ENCODE measurements at places on chromosomes 16 and 17.
A peak's percentile ranks its signal among the peaks of the same experiment; 100 is the strongest.

DNA sequence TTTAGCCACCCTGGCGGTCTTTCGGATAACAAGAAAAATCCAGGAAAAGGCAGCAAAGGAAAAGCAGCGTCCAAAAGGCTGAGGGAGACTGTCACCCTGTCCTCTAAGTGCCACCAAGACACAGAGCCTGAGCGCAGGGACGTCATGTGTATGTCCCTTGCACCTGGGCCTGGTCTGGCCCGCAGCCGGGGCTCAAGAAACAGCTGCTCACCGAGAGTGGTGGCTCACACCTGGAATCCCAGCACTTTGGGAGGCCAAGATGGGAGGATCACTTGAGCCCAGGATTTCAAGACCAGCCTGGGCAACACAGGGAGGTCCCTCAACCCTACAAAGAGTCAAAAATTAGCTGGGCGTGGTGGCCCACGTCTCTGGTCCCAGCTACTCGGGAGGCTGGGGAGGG lies 9.2 kb upstream of the MEAK7 start:
- DNase-seq, result no peak

DNA sequence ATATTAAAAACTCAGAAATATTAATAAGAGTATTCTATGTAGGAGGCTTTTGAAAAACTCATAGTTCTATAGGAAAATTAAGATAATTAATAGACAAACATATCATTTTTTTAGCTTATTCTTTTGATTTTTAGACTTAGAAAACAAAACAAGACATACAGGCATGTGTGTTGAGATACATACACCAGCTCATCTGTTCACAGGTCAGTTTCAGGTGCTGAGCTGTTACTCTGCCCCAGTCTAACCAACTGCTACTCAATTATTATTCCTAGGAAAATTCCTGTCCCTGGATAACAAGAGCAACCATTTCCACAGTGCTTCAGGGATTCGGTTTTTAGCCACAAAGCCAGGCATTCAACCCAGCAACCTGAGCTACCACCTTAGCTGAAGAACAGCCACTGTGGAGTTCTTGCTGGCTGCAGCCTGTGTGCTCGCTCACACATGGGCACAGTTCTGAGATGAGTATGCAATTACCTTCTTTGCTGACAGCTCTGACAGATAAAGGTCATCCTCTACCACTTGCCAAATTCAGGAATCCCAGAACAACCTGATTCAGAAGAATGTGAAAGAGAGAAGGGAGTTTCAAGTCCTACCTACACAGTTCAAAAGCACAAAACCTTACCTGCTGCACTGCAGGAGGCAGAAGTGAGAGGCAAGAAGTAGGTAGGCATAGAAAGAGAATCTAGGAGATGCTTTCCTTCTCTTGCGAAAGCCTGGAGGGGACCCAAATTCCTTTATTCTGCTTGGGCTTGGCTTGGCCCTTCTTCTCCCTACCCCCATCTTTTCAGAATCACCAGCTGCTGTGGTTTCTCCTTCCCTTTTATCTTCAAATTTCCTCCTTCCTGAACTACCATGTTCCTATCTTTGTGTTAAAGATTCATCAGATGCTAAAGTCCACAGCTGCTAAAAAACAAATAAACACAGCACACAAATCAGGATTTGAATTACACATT lies 62.7 kb downstream of the TEX2 start:
- DNase-seq, result no peak

DNA sequence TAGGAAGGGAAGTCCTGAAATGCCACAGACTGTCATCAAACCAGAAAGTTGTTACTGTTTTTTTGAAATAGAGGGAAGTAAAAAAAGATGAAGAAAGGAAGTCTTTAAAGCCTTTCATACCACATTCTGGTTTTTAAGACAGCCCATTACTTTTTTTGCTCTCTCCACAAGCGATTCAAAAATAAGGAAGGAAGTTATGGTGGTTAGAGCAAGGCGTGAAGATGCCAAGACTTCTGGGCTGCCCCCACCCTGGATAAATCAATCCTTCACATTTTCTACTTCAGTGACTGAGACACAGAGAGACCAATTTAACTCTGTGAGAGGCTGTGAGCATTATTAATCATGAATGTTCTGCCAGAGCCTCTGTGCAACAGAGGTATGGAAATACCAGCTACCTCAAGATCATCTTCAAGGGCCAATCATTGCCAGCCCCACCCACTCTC lies 82.3 kb upstream of the BCAR1 start:
- no peak for DNase-seq

DNA sequence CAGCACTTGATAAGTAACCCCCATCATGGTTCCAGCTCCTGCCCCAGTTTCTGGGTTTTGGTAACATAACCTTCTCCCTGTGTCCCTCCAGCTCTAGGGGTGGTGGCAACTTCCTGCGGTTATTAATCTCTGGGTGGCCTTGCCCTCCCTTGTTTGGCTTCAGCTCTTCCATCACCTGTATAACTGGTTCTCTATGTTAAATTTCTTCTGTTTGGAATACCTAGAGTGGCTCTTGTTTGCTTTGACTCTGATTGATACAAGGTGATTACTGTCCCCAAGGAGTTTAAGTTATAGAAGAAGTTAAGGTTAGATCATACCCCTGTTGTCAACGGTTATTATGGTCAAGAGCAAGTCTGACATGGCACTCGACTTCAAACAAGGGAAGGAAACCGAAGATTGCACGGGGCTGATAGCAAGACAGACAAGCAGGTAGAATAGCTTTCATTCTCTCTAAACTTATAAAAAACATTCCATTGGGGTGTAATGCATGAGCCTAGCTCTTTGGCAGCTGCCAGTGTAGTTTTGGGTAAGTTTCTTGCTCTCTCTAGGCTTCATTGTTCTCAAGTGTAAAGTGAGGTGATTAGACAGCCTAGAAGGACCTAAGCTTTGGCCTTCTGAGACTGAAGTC lies 11.0 kb upstream of the CCR7 start:
- DNase-seq, result no peak

GRCh38 chr17:76497979-76498875 lies 3.0 kb downstream of the RHBDF2 start:
- DNase-seq, result peak; percentile 95

GRCh38 chr16:5605404-5605803 lies 507.8 kb upstream of the EEF2KMT start:
- DNase-seq, result no peak

GRCh38 chr17:48582750-48583069 lies 4.6 kb upstream of the HOXB4 start:
- DNase-seq, result no peak

GRCh38 chr16:27978876-27979275 lies 84.6 kb downstream of the GSG1L start:
- no peak for DNase-seq

DNA sequence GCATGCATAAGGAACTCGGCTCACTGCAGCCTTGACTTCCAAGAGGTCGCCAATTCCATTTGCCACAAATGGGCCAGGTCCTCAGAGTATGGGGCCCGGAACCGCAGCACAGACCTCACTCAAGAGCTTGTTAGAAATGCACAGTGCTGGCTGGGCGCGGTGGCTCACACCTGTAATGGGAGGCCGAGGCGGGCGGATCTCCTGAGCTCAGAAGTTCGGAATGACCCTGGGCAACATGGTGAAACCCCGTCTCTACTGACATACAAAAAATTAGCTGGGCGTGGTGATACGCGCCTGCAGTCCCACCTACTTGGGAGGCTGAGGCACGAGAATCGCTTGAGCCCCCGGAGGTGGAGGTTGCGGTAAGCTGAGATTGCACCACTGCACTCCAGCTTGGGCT lies 19.6 kb upstream of the N4BP1 start:
- DNase-seq, result no peak

GRCh38 chr16:29900102-29900887 lies at the start of gene ASPHD1:
ASPHD1 (plus strand) TSS chr16:29900488; CDS start chr16:29900972, 484 bp downstream.
- peak; percentile 58 for DNase-seq

DNA sequence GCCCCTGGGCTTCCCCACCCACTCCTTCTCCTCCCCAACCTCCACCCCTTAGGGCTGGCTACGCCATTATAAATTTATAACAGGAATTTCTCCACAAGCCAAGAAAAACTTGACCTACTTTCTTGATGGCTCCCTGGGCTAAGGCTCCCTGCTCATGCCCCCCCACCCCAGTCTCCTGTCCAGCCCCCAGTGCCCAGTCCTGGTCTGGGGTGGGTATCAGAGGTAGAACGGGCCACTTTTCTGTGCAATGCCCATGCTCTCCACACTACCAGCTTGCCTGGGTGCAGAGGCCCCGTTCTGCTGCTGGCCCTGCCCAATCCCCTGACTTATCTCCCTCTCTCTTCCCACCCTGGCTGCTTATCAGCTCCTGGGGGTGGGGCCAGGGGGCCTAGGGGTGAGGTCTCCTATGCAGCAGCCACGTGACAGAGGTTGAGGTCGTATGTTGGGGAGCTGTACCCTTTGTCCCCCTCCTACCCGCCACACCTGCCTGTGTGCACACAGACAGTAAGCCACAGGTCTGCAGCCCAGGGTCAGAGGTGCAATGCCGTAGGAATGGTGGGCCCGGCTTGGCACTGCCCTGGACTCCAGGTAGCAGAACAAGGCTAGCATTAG lies 10.1 kb downstream of the THRA start:
- DNase-seq, result no peak

DNA sequence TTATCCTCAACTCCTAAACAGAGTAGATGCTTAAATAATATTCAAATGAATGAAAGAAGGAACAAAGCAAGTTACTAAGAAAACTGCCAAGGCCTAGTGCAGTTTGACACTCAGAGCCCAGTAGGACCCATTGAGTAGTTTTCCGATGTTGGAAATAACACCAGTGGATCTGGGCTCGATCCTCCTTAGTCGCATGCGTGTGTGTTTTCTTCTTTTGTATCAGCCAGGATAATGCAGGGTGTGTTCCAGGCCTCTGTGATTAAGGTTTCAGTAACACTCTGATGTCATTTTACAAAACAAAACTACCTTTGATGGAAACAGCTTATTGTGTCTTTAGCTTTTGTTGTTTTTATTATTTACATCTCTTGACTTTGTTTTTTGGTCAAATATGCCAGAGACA lies 24.5 kb downstream of the KSR1 start:
- no peak for DNase-seq

- DNase-seq, result peak; percentile 52
Measured at GRCh38 chr17:17235212-17236174, 1.5 kb downstream of the FLCN start.

- no peak for DNase-seq
Measured at GRCh38 chr16:23965137-23965733, 129.5 kb downstream of the PRKCB start.

- no peak for DNase-seq
Measured at GRCh38 chr17:39738983-39739884, 1.5 kb downstream of the GRB7 start.

- DNase-seq, result no peak
Measured at GRCh38 chr17:40170325-40170724, 6.9 kb upstream of the RAPGEFL1 start.

DNA sequence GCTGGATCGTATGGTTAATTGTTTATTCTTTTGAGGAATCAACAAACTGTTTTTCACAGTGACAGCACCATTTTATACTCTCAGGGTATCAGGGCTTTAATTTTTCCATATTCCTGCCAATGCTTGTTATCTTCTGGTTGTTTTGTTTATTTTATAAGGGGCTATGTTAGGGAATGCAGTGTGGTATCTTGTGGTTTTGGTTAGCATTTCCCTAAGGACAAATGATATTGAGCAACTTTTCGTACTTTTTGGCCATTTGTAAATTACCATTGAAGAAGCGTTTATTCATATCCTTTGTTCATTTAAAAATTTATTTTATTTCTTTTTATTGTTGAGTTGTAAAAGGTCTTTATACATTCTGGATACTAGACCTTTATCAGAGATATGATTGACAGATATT lies 322.0 kb upstream of the SALL1 start:
- DNase-seq, result no peak

- DNase-seq, result no peak
Measured at GRCh38 chr17:16281351-16281750, 64.3 kb downstream of the PIGL start.

GRCh38 chr17:66717641-66718058 lies 117.3 kb upstream of the CACNG5 start:
- DNase-seq, result no peak

DNA sequence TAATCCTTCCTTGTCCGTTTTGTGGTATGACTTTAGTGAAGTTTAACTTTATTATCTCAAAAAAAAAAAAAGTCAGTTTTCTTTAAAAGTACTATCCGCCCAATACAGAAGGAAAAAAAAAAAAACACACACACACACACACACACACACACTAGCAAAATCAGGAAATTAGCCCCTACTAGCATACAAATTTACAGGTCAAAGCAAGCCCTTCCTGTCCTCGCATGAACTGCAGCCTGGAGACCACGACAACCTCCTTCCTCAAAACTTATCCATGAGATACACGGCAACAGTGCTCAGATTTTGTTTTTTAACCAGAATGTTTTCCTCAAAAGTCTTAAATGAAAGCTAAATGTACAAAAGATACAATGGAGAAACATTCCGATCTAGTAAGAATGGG lies 16.2 kb downstream of the NCOR1 start:
- DNase-seq, result peak; percentile 59

DNA sequence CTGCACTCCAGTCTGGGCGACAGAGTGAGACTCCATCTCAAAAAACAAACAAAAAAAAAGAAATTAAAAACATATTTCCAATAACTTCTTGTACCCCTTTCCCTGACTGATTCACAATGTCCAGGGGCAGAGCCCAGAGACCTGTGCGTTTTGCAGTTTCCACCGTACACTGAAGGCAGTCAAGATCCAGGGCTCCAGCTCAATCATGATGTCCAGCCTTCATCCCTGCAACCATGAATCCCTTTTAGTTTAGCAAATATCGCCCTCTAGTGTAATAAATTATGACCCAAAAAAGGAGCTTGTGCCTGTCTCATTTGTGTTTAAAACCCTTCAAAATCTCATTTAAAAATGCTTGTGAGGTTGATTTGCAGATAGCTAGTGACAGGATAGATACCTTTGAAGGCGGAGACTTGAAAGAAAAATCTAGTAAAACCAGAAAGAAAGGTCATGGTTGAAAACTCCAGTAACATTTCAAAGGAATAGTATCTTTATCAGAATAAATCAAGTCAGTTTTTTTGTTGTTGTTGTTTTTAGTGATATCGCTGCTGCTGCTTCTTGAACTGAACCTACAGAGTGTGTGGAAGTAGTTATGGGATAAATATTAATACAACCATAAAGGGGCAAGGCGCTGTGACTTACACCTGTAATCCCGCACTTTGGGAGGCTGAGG lies 3.7 kb upstream of the ERN1 start:
- peak; percentile 74 for DNase-seq

GRCh38 chr16:31108794-31109558 lies 790 bp downstream of the BCKDK start:
- DNase-seq, result no peak

DNA sequence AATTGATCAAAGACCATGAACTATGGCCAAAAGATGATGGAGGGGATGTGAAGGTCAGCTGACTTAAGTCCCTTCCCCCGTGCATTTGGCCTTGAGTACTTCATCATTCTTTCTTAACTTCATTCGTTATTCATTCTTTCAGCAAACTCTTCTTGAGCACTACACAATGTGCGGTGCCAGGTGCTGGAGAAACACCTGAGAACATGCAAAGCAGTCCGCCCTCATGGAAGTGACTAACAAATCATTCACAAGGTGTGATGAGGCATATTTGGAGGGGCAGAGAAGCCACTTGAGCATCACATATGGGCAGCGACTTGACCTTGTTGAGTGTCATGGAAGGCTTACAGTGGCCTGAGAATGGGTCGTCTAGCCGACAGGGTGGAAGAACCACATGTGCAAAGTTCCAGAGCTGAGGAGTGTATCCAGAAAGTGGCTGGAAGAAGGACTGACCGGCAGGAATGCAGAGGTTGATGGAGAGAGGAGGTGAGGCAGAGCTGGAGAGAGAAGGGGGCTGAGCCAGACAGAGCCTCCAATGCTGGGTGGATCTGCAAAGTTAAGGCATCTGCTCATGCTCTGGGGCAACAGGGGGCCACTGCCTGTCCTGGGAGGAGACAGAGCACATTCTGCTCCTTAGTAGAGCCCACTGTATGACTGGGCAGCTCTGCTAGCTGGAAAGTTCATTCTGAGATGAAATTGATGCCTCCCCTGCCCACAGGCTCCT lies 25.1 kb upstream of the EIF1 start:
- no peak for DNase-seq
